Chondrocyte (in vitro differentiated cells): ENCODE measurements at places on chromosomes 16 and 17. TPM values are rescaled to one million over a fixed set of nuclear protein-coding genes. Genes with fewer than 3 reads are reported as not detected.

The TUFM gene
- total RNA-seq, result 91.1 to 120 TPM (median 95.0 TPM) in 3 replicates

The CLEC19A gene
- total RNA-seq, result not detected in 3 replicates

The RCVRN gene
- not detected in 3 replicates for total RNA-seq

DNA sequence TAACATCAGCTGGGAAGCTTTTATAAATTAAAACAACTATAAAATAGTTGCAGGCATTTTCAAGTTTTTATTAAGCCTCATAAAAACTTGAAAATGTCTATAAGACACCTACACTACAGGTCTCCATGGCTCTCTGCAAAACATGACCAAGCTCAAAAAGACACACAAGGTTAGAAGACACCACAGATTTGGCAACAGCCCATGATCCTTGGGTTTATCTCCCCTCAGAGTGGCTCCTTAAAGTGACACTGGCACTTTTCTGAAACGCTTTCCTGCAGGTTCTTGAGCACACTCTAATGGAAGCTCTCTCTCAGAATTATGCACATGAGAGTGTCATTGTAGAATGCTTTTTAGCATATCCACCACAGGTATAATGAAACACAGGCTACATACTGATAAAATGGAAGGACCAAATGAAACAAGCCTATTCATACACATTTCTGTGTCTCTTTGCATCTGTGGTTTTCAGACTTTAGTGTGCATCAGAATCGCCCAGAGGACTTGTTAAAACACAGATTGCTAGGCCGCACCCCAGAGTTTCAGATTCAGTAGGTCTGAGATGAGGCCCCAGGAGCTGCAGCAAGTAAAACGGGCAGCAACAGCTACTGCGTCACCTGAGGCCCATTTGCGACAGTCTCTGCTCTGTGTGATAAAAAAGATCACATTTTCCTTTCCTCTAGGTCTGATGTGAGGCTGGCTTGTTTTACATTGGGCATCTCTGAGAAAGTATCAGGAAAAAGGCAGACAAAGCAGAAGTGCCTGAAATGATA is 75.0 kb upstream of the WSB1 start:
- no peaks in the 10 kb centered on the region for H3K4me1 ChIP-seq
- H3K4me3 ChIP-seq, result no peak overlapping the region
- no peak for DNase-seq
- no peaks in the 10 kb centered on the region for H3K36me3 ChIP-seq
- H3K27ac ChIP-seq, result no peak overlapping the region

DNA sequence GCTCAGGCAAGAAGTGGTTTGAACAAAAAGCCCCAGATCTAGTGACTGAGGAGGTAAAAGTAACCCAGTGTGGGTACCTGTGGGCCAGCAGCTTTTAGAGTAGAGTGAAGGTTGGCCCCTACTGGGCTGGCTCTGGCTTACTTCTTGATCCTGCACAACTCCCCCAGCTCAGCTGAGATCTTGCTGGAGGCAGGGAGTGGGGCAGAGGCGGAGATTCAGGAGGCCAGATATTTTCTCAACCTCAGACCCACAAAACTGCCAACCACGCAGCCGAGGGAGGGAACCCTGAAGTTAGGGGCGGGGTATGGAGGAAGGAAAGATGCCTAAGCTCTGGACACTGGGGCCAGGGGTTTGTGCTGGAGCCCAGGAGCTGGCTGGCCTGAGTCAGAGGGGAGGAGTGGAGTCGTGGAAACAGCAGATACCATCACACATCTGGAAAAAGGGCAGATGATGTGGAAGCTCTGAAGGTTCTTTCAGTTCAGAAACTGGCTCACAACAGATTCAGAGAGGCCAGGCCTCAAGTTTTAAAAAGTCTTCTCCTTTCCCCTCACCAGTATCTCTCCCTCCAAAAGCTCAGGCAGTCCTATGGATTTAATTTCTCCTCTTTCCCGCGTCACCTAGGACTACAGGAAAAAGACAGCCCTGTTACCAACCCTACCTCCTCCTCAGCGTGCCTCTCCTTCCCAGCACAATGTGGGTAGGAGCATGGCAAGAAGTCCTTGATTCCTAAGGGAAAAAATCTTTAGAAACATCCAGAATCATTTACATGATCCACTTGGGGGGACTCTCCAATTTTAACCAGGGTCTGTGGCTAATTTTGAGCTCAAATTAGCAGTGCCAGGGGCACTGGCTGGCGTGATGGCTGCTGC is 48.1 kb downstream of the MYO18A start:
- H3K4me3 ChIP-seq, result no peak overlapping the region
- DNase-seq, result no peak
- H3K27me3 ChIP-seq, result no peaks in the 10 kb centered on the region
- H3K4me1 ChIP-seq, result peaks cover 25% of the 10 kb centered on the region
- peak overlapping the region; percentile 81 for H3K27ac ChIP-seq
- H3K36me3 ChIP-seq, result no peaks in the 10 kb centered on the region

DNA sequence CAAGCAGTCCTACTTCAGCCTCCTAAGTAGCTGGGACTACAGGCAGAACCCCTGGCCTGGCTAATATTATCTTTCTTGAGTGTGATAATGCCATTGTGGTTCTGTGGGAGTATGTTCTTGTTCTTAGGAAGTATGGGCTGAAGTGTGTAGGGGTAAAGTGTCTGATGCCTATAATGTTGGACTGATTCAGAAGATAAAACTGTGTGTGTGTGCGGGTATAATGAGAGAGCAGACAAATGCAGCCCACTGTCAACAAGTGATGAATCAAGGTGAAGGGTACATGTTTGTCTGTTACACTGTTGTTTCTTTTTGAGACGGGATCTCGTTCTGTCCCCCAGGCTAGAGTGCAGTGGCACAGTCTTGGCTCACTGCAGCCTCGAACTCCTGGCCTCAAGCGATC is 127.5 kb downstream of the CLEC16A start:
- no peak for DNase-seq
- no peak overlapping the region for H3K27ac ChIP-seq
- no peaks in the 10 kb centered on the region for H3K27me3 ChIP-seq
- no peak overlapping the region for H3K4me3 ChIP-seq
- H3K4me1 ChIP-seq, result peaks cover 18% of the 10 kb centered on the region

DNA sequence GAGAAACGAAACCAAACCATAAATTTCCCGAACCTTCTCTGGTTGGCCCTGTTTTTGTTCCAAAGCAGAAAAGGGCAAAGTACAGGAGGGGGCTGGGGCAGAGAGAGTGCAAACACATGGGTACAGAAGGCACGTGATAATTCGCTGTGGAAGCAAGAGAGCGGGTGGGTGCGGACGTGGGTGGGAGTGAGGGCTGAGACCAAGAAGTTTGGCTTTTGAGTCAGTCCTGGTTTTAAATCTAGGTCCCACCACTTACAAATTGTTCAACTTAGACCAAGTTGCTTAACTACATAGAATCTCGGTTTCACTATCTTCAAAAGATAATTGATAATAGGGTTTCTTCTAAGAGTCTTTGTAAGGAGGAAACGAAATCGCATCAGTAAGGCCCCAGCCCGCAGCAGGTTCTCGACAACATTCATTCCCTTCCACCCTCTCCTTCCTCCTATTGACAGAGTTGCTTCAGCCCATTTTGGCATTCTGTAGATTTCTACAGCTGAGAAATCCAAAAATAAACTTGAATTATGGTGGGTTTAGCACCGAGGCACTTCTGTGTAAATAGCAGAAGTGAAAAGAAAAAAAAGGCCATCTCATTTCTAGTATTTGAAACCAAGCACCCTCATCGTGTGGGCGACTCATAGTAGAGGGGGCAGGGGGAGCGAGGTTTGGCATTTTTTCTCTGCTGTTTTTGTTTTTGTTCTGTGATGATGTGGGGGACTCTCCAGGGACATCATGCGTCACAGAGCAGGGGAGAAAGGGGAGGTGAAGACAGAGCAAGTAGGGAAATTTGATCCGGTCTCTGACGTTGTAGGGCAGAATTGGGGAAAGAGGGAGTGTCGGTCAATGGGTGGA is 33.6 kb upstream of the CCR7 start:
- DNase-seq, result no peak
- no peak overlapping the region for H3K4me3 ChIP-seq
- no peaks in the 10 kb centered on the region for H3K4me1 ChIP-seq

- H3K36me3 ChIP-seq, result no peaks in the 10 kb centered on the region
- H3K27ac ChIP-seq, result no peak overlapping the region
- peaks cover 45% of the 10 kb centered on the region for H3K4me1 ChIP-seq
These were observed 13.9 kb downstream of the MPRIP start for GRCh38 chr17:17056156-17056539.

GRCh38 chr16:83115491-83116232 is 488.9 kb downstream of the CDH13 start:
- H3K4me1 ChIP-seq, result peaks cover 3% of the 10 kb centered on the region
- H3K27ac ChIP-seq, result no peak overlapping the region
- H3K27me3 ChIP-seq, result peaks cover 4% of the 10 kb centered on the region
- H3K36me3 ChIP-seq, result no peaks in the 10 kb centered on the region
- no peak overlapping the region for H3K4me3 ChIP-seq
- DNase-seq, result no peak

DNA sequence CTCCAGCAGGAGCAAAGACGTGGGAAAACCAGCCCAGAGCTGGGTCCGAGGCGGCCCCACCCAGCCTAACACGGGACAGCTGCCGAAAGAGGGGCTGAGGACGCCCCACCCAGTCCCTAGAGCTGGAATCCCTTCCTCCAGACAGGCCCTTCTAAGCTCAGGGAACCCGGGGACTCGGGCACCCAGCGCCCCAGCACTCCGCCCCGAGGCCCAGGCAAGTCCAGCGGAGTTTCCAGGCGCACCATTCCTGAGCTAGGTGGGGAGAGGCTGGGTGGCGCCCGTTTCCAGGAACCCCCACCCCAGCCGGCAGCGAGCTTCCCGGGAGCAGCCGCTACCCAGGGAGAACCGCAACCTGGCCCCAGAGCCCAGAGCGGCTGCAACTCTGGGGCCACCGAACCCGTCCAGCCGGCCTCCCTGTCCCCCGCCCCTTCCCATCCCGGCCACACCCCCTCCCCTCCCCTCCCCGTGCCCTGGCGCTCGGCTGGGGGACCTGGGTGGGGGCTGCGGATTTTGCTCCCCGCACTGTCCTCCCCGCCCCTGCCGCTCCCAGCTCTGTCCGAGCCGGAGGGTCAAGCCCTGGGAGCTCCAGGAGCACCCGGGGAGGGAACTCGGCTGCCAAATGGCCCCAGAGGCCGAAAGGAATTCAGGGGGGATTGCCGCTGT is 536 bp downstream of the TMC6 start:
- peaks cover 2% of the 10 kb centered on the region for H3K36me3 ChIP-seq
- peaks cover 12% of the 10 kb centered on the region for H3K4me1 ChIP-seq
- no peak for DNase-seq
- H3K27me3 ChIP-seq, result no peaks in the 10 kb centered on the region

- no peak for DNase-seq
- no peaks in the 10 kb centered on the region for H3K36me3 ChIP-seq
- H3K4me3 ChIP-seq, result no peak overlapping the region
- H3K27ac ChIP-seq, result no peak overlapping the region
These were observed 71.7 kb downstream of the DYNLRB2 start for GRCh38 chr16:80612461-80613017.

- H3K4me1 ChIP-seq, result peaks cover 14% of the 10 kb centered on the region
- no peak overlapping the region for H3K4me3 ChIP-seq
- H3K27me3 ChIP-seq, result no peaks in the 10 kb centered on the region
- DNase-seq, result no peak
These were observed 49.3 kb upstream of the USP7 start for GRCh38 chr16:9012848-9013507.

DNA sequence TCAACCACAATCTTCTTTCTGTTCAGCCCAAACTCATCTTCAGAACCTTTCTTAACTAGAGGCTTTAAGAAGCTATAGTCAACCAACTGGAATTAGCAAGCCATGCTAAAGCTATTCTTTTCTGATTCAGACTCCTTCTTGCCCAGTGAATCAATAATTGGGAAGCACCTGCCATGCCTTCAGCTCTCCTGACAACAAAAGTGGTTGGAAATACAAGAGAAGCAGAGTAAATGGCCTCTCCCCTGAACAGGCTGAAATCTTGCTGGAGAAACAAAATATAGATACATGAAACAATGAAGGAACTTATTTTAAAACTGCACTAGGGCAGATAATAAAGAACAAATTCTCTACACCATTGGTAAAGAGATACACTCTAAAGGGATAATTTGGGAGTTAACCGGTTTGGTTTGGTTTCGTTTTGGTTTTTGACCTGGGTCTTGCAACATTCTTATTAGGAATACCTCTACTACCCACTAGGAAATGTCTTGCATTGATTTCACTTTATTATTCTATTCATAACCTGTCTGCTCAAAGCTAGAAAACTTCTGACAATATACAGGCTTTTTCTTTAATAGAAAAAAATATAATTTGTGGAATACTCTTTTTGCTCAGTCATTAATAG is 173.6 kb upstream of the DYNLRB2 start:
- H3K36me3 ChIP-seq, result no peaks in the 10 kb centered on the region
- H3K4me1 ChIP-seq, result peaks cover 2% of the 10 kb centered on the region
- H3K27ac ChIP-seq, result no peak overlapping the region

DNA sequence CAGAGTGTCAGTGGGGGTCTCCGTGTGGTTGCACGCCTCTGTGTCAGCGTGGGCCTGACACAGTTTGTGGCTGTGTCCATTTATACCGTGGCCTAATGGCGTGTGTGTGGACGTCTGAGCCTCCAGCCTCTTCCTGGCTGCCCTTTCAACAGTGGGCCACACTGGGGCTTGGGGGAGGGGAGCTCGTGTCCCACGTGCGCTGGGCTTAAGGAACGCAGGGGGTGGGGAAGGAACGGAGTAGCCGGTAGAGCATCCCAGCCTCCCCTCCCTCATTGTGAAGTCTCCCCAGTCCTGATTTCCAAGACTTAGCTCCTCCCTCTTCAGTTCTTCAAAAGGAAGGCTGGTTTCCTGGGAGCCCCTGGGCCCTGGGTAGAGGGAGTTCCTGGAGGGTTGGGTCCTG is 9.5 kb upstream of the HES7 start:
- H3K27me3 ChIP-seq, result peaks cover 2% of the 10 kb centered on the region
- no peak overlapping the region for H3K27ac ChIP-seq
- H3K4me1 ChIP-seq, result no peaks in the 10 kb centered on the region

- no peak overlapping the region for H3K27ac ChIP-seq
- DNase-seq, result peak; percentile 38
- H3K4me3 ChIP-seq, result no peak overlapping the region
These were observed 100.2 kb downstream of the CMIP start for GRCh38 chr16:81544700-81545271.

DNA sequence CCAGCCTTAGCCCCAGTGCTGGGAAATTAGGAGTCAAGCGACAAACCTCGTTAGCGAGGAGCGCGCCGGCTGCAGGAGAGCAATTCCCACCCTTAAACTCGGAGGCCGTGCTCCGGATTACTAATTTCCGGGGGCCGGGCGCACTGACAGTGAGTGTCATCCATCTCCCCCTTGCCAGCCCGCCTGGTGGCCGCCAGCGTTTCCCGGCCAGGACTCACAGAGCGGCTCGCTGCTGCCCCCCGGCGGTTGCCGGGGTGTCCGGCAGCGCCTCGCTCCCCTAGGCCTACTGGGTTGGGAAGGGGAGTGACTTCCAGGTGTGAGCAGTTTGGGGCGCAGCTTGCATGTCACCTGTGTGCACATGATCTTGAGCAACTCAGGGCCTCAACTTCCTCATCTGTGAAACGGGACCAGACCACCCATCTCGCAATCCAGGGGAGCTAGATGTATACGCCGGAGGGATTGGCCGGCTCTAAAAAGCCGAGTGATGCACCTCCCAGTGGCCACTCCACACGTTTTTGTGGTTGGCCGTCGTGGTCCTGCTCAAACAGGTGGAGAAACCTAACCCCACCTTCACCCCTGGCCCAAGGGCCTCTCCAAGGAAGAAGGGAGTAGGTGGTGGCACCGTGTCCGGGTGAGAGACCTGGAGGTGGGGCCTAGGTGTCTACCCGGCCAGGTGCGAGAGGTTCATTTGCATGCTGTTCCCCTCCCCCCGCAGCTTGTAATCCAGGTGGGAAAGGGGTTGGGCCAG is 2.5 kb upstream of the GSE1 start:
- H3K4me1 ChIP-seq, result peaks cover 19% of the 10 kb centered on the region
- peak overlapping the region; percentile 68 for H3K27ac ChIP-seq
- no peaks in the 10 kb centered on the region for H3K36me3 ChIP-seq
- H3K4me3 ChIP-seq, result peak overlapping the region; percentile 49
- DNase-seq, result no peak
